ENCODE measurements at places on chromosomes 5 and 9. TPM values are rescaled to one million over a fixed set of nuclear protein-coding genes. Genes with fewer than 3 reads are reported as not detected.
A peak's percentile ranks its signal among the peaks of the same experiment; 100 is the strongest.

HSPB3 gene
- total RNA-seq, result not detected

GRCh38 chr5:175219366-175219765, 224.6 kb downstream of the DRD1 start:
- DNase-seq, result no peak

GRCh38 chr9:16401701-16402100, 468.8 kb downstream of the BNC2 start:
- DNase-seq, result no peak

- peak; percentile 7 for DNase-seq
These were observed 933.6 kb downstream of the CDH12 start for GRCh38 chr5:21919414-21920022.

- no peak for DNase-seq
These were observed at the start of gene IL7R for GRCh38 chr5:35856765-35857351. IL7R (plus strand) TSS chr5:35856891; CDS start chr5:35856978, 87 bp downstream.

- no peak for DNase-seq
These were observed 6.0 kb downstream of the LARP1 start for GRCh38 chr5:154761046-154761736.
